ENCODE measurements at places on chromosomes 7 and 10. TPM values are rescaled to one million over a fixed set of nuclear protein-coding genes. Genes with fewer than 3 reads are reported as not detected.

Gene OR6B1
- polyA plus RNA-seq, result not detected

Gene INA
- polyA plus RNA-seq, result 0.64 TPM

Gene GPR141
- not detected for polyA plus RNA-seq

Gene ELMO1
- polyA plus RNA-seq, result 10.9 TPM

Gene RASA4B
- 8.4 TPM for polyA plus RNA-seq

Gene ATRNL1
- polyA plus RNA-seq, result 31.3 TPM

Gene ERVW-1
- polyA plus RNA-seq, result 2.5 TPM

Gene SYNPO2L
- polyA plus RNA-seq, result 1.6 TPM

Gene SPAM1
- polyA plus RNA-seq, result not detected

Gene ELFN1
- polyA plus RNA-seq, result 17.9 TPM

Gene KDM7A
- 15.3 TPM for polyA plus RNA-seq

Gene CLCN1
- polyA plus RNA-seq, result 0.15 TPM

Gene GARIN1A
- 2.7 TPM for polyA plus RNA-seq

Gene AZGP1
- polyA plus RNA-seq, result 67.1 TPM

- DNase-seq, result no peak
Observed at GRCh38 chr10:81096558-81096957, 558.9 kb downstream of the SH2D4B start.

DNA sequence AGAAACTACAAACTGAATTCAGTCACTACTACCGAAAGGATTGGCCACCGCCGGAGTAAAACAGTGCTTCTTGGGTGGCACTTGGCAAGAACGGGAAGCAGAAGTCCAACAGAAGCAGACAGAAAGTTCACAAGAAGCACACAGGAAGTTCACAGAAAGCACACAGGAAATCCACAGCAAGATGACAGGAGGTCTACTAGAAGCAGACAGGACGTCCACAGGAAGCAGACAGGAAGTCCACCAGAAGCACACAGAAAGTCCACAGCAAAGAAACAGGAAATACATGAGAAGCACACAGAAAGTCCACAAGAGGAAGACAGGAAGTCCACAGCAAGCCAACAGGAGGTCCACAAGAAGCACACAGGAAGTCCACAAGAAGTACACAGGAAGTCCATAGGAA, 399.2 kb upstream of the AUTS2 start:
- DNase-seq, result no peak

DNA sequence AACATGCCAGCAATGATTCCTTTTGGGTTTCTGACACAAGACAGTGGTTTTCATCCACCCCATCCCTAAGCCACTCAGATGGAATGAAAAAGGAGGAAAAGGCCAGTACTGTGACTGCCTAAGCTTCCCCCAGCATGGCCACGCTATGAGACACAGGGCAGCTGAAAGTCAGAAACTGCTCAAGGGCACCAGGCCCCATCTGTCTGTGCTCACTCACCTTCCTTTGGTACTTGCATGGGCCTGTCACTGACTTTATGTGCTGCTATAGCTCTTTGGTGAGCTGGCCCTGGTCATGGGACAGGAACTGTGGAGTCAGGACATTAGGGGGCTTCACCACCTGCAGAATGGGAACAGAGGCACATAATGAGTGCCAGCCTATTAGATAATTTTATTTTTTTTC, 21.2 kb upstream of the ACSM6 start:
- DNase-seq, result no peak

DNA sequence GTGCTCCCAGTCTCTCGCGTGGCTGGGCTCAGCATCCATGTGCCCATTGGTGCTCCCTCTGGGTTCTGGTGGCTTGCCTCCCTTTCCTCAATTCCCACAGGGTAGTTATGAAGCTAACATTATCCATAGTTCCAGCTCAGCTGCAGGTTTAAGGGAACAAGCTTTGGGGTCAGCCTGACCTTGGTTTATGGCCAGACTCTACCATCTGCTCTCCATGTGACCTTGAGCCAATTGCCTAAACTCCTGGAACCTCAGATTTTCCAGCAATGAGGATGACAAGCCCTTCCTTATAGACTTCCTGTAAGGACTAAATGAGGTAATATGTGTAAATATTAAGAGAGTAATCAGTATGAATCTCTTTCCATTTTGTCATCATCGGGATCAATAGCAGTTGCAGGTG, 10.1 kb upstream of the SLC29A3 start:
- no peak for DNase-seq

DNA sequence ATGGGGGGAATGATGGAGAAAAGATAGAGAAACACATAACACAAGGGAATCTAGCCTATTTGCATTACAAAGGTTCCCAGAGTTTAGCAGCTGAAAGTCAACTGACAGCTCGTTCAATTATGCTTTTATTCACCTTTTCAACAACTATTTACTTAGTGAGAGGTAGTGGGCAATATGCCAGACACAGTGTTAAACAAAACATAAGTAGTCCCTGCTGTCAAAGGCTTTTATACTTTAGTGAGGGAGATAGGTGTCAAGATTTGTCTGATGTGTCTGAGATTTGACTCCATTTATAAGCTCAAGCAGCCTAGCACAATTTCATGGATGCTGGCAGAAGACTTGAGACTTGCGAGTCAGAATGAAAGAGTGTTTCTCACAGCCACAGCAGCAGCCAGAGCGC, 549.0 kb upstream of the VSTM2A start:
- DNase-seq, result no peak

GRCh38 chr10:10438335-10439100, 579.2 kb upstream of the CELF2 start:
- DNase-seq, result no peak

DNA sequence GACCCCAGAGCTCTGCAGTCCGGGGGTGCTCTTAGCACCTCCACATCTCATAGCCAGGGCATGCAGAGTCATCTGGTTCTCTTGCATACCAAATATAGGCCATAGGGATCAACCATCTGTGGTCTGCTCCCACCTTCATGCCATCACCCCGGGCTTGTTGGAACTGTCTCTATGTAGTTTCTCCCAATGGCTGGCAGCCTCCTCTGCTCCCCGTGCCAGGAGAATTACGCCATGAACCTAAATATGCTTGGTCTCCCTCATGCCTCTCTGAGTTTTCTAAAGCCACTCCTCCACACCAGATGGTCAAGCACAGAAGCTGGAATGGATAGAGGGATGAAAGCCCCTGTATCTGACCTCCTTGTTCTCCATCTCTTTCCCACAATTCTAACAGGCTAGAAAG, 302.6 kb upstream of the MYO3A start:
- DNase-seq, result no peak

DNA sequence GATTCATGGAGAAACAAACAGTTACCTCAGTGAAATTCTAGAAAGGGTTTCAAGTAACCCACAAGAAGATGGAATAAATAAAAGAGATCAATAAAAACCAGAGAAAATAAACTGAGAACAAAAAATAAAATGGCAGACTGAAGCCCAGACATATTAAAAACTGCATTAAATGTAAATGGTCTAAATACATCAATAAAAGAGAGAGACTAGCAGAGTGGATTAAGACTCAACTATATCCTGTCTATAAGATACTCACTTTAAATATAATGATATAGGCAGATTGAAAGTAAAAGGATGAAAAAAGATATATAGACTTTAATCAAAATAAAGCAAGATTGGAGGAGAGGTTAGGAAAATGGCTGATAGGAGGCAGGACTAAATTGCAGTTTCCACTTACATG, 18.8 kb upstream of the EBF3 start:
- no peak for DNase-seq

DNA sequence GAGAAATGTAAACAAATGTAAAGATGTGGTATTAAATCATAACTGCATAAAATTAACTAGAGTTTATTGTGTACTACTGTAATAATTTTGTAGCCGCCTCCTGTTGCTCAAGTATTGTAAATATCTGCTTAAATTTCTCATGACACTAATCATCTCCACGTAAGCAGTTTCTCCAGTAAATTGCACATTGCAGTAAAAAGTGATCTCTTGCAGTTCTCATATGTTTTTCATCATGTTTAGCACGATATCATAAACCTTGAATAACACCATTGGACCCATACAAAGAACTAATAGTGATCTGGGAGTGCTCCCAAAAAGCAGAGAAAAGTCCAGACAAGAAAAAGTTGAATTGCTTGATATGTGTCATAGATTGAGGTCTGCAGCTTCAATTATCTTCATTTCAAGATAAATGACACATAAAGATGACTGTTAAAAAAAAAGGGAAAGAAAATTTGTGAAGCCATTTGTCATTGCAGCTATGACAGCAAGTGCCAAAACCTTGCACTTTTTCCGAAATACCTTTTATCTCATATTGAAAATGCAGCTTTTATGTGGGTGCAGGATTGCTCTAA, 15.3 kb downstream of the LIPA start:
- no peak for DNase-seq

- no peak for DNase-seq
Observed at GRCh38 chr7:132608523-132608922, 32.3 kb upstream of the PLXNA4 start.

DNA sequence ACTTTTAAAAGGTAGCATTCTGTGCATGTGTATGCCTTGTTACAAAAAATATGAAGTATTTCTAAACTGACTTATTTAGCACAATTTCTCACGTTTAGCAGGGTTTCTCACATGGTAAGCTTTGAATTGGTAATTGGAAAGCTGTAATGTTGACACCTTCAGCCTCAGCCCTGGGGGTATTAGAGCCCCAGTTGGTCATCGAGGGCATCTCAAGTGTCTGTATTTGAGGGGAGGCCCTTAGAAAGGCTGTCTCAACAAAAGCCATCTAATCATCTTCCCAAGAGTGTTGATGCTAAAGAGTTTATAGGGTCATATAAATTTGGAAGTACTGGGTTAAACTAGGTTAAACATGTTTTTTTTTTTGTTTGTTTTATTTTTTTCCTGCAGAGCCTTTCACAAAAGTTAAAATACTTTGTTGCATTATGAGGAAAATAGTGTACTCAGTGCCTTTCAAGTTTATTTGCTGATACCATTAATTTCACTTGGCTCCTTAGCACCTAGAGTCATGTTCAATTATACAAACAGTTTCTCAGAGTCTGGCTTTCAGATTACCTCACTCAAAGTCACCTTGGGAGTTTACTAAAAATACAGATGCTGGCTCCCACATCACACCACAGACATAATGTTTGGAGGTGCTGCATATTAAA, 134.0 kb downstream of the CD36 start:
- DNase-seq, result no peak

GRCh38 chr10:72660220-72660619, 31.7 kb upstream of the MCU start:
- no peak for DNase-seq

- no peak for DNase-seq
Observed at GRCh38 chr10:33102071-33102470, 144.0 kb upstream of the ITGB1 start.

- DNase-seq, result no peak
Observed at GRCh38 chr10:60908031-60908430, 36.0 kb downstream of the RHOBTB1 start.

GRCh38 chr10:103616705-103617601, 123.4 kb downstream of the NEURL1 start:
- no peak for DNase-seq

DNA sequence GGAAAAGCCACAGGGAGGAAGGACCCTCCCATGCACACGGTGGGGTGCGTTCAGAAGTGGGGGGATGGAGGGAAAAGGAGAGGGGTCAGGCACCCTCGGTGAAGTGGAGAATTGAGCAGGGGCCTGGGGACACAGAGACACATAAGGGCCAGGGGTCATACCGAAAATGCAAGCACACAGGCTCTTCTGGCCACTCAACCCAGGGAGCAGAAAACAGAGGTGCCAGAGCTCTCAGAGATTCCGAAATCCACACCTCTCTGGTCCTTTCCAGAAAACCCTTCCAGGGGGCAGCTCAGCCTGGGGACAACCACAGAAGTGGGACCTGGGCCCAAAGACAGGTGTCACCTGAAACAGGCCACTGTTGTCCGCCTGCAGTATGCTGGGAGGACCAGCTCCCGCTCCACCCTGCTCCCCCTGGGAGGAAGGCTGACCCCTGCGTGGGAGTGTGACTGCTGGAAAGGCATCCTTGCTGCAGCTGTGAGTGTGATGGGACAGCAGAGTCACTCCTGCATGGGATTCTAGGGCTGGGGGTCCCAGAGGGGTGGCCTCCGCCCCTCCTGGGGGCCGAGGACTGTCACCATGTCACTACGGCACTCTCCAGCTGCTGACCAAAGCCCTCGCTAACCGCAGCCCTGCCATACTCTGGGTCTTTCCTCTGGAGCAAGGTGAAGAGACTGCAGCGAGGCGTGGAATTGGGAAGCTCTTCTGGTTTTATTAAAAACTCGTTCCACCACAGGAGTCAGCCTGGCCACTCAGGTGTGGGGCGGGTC, 63.1 kb downstream of the TMEM209 start:
- peak; percentile 57 for DNase-seq

DNA sequence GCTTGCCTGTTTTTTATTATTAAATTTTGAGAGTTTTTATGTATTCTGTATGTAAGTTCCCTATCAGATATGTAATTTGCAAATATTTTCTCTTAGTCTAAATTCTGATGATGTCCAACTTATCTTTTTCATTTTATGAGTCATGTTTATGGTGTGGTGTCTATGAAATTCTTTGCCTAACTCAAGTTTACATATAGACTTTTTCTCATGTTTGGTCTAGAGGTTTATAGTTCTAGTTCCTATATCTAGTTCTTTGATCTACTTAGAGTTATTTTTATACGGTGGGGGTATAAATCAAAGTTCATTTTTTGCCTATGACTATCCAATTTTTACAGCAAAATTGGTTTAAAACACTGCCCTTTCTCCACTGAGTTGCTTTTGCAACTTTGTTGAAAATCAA, 26.3 kb upstream of the CCDC7 start:
- DNase-seq, result no peak

DNA sequence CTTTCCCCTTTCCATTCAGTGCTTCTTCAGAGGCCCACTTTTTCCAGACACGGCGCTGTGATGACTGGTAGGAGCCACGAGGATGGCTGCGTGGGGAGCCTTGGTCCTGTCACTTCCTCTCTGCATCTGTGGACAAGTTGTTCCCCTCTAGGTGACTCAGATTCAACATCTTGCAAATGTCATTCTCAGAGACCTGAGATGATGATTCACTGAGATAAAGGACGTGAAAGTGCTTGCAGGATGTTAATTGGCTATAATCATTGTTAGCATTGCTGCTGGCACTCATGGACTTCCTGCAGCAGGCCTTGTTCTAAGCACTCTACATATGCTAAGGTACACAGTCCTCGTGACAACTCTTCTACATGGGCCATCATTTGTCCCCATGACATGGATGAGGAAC, 489.8 kb upstream of the ZMIZ1 start:
- DNase-seq, result no peak

- no peak for DNase-seq
Observed at GRCh38 chr10:351770-352334, 216.6 kb downstream of the ZMYND11 start.

DNA sequence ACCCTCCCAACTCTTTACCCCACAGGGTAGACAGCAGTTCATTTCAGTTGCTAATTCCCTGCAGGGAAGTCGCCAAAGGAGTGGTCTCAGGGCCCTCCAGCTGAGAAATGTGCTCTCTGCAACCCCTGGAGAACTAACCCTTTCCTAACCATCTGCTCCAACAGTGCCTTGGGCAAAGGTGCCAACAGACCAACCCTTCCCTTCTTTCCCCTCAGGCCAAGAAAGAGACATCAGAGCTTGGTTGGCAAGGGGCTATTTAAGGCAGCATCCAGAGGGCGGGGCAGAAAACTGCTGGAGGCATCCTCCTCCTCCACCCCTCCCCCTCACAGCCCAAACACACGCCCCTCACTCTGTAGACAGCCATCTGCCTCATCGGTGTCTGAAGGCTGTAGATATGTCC, 1.7 kb downstream of the SORBS1 start:
- DNase-seq, result no peak

All from renal cortex interstitium (tissue), 15 donors.